ENCODE measurements at places on chromosomes 16 and 17.

DNA sequence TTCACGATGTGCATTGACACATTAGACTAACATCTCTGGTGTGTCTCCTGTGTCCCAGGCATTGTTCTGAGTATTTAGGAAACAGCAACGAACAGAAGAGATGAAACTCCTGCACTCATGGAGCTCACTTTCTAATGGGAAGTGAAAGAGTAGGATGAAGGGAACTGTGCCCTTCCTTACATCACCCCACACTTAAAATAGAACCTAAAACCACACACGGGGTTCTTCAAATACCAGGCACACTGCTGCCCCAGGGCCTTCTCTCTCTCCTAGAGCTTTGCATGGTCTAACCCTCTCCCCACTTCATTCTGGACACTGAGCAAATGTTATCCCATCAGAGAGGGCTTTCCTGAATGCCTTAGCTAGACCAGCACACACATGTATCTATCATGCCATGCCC is 33.7 kb downstream of the TRIM25 start:
- DNase-seq: no peak

DNA sequence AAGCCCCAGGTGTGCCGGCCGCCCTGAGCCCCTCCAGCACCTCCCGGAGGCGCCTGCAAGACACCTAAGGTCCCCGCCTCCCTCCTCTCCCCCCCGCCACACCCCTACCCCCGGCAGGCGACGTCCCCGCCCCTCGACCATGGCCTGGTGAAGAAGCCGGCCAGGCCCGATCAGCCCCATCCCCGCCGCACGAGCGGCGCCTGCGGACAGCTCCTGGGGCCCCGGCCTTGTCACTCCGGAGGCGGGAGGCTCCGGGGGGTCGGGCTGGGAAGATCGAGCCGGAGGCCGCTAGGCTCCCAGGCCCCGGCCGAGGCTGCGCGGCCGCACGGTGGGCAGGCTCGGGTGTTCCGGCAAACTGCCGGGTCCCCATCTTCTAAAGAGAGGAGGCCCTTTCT is 405 bp upstream of the ACE start:
- no peak for DNase-seq

- no peak for DNase-seq
Observed at GRCh38 chr17:53391197-53391596, 431.5 kb upstream of the KIF2B start.

DNA sequence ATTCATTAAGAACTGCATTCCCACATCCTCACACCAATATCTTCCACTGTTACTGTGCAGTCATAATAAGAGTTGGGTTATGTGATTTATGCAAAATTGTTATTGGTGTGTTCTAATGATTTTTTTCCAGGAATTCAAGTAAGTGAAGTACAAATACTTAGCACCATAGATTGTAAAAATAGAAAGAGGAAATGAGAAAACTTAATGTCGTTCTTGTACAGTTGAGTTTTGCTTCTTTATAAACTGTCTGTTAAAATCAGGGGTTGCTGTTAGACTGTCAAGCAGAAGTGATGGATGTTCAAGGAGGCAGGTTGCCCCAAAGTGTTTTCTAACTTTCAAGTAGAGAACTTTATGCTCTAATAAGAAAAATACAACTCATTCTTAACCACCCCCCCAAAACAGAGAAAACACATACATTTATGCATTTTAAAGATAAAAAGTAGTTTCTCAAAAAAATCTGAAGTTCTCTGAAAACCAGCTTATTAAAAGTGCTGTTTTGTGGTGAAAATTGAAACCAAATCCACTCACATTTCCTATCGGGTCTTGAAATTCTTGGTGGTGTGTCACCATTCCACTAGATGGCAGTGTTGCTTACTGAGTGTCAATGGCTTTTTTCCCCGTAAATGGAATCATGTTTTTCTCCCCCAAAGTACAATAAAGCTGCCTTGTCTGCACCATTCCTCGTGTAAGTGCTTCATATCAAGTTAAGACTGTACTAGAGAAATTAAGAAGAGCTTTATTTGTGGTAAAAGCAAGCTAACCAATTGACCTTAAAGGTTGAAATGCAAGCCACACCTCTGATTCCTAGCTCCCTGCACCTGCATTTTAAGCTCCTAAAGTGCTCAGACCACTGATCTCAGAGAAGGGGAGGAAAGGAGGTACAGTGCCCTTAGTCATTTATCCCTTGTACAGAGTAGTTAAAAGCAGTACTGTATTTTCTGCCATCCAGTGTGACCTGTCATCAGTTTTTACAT is 4.7 kb upstream of the IGSF6 start:
- no peak for DNase-seq

DNA sequence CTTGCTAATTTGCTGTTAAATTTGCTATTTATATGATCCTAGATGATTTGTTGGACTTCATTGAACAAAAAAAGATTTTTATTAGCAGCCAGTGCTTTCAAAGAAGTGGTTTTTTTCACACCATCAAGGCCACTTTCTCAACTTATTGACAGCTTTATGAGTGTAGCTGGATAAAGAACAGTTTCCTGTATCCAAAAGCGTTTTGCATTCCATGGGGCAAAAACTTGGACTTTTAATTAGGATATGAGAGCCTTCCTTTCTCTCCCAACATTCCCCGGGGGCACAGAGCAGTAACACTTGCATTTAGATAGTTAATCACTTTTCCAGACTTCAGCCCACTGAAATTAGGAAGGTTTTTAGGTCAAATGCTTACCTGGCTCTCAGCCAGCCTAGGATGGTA is 177.1 kb upstream of the ELAC2 start:
- DNase-seq: no peak

DNA sequence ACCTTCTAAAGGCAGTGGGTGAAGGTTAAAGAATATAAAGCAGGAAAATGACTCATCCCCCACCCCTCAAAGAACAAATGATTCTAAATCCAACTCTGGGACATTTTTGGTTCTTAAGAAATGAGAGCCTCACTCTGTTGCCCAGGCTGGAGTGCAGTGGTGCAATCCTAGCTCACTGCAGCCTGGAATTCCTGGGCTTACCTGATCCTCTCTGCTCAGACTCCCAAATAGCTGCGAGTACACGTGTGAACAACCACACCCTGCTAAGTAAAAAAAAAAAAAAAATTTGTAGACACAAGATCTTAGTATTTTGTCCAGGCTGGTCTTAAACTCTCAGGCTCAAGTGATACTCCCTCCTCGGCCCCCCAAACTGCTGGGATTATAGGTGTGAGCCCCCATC is 298.8 kb upstream of the MAF start:
- no peak for DNase-seq

GRCh38 chr16:21592191-21592590 is 7.2 kb upstream of the METTL9 start:
- DNase-seq: no peak

DNA sequence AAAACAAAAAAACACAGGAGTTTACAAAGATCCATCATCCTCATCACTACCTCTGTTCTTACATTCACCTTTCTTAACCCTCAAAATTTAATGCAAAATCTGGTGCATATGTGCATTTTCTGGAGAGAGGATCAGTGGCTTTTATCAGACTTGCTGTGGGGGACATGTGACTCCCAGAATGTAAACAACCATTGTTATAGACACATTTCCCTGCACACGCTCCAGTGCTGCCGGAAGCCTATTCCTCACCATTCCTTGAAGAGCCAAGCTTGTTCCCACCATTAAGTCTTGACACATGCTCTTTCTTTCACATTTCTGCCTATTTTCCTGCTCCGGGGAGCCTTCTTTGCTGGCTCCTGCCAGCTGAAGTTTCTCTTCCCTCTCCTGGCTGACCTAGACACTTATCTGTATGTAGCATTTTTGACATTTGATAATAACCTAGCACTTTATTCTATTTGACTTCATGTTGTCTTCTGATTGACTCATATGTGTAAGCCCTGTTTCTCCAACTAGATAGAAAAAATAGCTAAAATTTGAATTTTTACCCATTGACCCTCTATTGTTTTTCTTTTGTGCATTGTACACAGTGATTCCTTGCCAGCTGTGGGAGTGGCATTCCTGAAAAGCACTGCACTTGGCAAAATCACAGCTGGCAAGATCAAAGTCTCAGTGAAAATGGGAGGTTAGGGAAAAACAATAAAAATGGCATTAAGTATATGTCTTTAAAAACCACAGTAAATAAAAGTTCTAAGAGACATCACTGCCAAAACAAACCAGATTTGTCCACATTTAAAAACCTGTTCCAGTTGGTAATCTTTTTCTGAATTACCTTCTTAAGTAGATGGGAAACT is 76.8 kb upstream of the CIBAR2 start:
- no peak for DNase-seq

GRCh38 chr16:49456763-49457162 is 83.2 kb downstream of the C16orf78 start:
- no peak for DNase-seq

GRCh38 chr17:62816282-62816839 is 8.2 kb upstream of the MARCHF10 start:
- DNase-seq: no peak

DNA sequence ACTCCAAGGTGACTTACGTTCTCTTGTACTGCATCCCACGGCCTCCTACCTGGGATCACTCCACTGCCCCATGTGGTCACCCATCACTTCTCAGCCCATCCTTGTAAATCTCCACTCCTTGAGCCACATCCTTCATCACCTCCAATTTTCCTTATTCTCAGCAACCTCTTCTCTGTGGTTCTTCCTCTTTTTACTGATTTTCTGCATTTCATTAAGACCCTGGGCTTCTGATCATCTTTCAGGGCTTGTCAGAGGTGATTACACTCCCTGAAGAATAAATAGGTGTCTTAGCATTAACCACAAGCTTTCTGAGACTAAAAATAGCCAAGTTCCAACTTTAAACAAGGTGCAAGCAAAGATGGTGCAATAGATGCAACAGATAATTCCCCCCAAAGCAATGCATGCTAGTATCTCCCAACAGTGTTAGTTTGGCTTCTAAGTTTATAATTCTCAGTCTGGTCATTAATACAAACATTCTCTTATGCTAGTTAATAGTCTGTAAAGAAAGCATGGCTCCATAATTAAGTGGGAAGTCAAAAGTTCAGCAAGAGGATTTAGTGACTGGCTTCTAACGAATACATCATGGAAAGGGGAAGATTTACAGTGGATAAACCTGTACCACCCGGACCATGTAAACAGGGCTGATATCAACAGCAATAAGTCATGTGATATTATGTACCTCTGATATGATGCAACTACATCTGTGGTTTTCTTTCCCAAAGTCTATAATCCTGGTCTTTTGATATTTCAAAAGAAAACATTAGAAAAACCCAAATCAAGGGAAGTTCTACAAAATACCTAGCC is 47.4 kb upstream of the FOXJ1 start:
- no peak for DNase-seq

GRCh38 chr16:84825896-84826557 is 6.2 kb downstream of the CRISPLD2 start:
- DNase-seq: no peak

DNA sequence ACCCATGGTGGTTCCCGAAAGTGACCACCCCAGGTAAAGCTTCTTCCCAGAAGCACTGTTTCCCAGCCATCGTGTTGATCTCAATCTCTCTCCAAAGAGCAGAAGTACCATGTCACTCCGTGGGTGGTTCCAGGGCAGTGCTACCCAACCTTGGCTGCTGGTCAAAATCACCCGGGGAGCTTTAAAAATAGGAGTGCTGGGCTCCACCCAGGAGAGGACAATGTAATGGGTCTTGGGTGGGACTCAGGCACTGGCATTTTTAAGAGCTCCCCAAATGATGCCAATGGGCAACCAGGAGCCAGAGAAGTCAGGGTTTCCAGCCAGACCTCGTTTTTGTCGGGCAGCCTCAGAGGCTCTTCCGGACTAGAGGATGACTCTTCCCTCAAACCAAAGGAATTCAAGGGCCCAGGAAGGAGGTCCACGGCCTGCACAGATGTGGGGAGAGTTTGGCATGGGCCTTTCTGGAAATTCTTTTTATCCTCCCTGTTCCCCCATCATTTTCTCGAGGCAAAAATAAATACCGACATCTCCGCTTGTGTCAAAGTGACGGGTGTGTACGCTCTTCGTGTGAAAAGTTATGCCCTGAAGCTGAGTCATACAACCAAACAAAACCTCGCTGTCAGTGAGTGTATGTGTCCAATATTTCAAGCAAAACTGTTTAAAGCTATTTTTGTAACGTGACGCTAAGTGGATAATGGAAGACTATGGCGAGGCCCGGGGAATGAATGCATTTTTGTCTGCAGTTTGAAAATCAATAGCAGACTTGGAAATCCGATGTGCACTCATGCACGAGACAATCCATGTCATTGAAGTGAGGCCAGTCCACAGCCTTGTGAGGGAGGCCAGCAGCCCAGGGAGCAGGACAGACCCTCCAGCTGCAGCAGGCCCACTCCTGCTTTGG is 364.1 kb downstream of the FOXL1 start:
- no peak for DNase-seq
